ENCODE measurements at places on chromosomes 5 and 9.

GRCh38 chr5:54704825-54705224 is 187.3 kb downstream of the SNX18 start:
- DNase-seq = no peak

GRCh38 chr5:370959-371810 is 49.7 kb downstream of the AHRR start:
- DNase-seq = no peak

- DNase-seq = no peak
Measured at GRCh38 chr9:93436218-93436617, 15.3 kb upstream of the FAM120A start.

- DNase-seq = no peak
Measured at GRCh38 chr9:95937131-95937530, 61.6 kb downstream of the ERCC6L2 start.

DNA sequence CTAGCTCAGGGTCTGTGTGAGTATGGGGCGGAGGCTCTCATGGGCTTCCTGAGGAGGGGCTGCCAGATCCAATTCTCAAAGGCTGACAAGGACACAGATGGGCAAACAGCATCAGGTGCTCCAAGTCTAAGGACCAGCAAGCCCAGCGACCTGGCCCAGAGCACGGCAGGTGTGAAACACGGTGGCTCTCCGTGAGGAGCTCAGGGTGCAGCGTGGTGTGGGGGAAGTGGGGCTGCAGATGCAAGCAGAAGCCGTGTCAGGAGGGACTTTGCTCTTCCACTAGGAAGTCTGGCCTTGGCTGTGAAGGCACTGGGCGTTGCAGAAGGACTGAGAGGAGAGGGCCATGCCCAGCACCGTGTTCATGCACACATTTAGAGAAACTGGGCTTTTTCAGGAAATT is 420.0 kb downstream of the GADD45G start:
- DNase-seq = no peak

DNA sequence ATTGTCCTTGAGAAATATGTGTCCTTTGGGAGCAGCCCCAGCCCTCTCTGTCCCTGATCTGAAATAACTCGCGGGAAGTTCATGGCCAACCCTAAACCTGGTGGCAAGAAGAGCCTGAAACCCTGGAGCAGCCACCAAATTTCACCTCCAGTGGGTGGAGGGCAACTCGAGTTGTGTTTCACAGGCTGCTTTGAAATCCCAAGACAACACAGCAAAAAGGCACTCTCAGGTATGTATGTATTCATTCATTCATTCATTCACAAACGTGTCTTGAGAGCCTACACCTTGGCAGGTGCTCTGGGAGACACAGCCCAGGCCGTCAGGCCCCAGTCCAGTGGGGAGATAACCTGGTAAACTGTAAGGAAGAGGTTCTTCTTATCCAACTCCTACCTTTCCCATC is 35.7 kb upstream of the ALDH1B1 start:
- no peak for DNase-seq

- no peak for DNase-seq
Measured at GRCh38 chr5:18091142-18091541, 456.9 kb downstream of the TAF11L14 start.

DNA sequence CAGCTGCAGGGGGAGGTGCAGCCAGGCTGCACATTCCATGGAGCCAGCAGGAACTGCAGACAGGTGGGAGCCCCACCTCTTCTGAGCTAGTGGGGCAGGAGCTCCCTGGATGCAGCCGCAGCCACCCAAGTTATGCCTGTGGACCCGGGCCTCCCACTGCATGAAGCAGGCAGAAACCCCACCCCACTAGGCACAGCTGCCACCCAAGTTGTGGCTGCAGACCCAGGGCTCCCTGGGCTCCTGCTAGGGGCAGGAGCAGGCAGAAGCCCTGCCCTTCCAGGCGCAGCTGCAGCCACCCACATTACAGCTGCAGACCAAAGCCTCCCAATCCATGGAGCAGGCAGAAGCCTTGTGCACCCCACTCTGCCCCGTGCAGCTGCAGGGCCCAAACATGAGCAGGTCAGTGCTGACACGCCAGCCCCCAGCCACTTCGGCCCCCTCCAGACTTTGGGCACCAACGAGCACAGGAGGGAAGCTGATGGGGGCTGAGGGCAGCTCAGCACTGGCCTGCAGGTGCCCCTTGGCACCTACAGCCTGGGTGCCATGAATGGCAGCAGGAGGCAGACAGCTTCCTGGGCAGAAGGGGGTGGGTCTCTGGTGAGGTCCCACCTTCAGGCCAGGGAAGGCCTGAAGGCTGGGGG is 106.9 kb downstream of the C9orf50 start:
- no peak for DNase-seq

- no peak for DNase-seq
Measured at GRCh38 chr5:153513156-153513555, 22.7 kb downstream of the GRIA1 start.

DNA sequence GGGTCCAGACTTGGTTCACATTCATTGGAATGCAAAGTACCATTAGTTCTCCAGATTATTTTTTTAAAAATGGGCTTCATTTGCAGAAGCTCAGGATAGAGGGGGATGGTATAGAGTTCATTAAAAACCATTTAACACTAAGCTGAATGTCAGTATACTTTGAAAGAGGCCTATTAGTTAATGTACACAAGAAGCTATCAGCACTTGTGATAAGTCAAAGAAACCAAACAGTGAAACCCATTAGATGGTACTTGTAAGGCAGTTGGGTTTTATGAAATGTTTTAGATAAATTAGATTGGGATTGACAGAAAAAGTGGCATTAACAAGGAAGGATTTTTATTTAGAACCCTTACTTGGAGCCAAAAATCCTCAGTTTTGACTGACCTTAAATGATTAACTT is 229.2 kb upstream of the MPDZ start:
- no peak for DNase-seq

DNA sequence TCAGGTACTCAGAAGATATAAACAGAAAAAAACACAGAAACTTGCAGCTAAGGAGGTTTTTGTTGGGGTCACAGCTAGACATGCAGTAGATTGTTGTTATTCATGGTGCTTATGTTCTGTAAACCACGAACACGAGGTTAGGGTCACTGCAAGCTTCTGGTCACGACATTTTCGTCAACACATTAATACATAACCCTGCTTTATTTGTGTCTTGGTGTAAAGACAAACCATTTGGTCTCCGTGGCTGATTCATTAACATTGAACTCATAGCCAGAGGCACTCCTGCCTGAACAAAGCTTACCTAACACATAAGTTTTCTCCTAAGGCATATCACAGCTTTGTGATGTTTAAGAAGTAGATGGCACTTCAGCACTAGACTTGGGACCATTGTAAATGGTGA is 16.9 kb downstream of the TEK start:
- no peak for DNase-seq

DNA sequence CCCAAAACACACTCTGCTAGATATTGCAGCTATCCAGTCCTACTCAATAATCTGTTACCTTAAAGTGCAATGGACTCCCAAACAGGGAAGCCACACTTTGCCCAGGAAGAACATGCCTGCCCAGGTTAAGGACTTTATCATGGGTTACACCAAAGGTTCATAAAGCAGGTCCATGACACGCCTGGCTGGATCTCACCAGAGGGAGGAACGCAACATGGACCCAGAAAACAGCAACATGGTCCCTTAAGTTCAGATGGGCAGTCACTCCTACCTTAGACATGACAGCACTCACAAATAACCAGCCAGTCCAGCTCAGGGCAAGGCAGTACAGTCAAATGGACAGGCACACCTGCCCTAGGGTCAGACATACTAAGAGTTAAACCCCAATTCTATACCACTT is 3.8 kb downstream of the P4HA2 start:
- DNase-seq = no peak

- DNase-seq = no peak
Measured at GRCh38 chr5:129511291-129511690, 51.2 kb downstream of the ADAMTS19 start.

DNA sequence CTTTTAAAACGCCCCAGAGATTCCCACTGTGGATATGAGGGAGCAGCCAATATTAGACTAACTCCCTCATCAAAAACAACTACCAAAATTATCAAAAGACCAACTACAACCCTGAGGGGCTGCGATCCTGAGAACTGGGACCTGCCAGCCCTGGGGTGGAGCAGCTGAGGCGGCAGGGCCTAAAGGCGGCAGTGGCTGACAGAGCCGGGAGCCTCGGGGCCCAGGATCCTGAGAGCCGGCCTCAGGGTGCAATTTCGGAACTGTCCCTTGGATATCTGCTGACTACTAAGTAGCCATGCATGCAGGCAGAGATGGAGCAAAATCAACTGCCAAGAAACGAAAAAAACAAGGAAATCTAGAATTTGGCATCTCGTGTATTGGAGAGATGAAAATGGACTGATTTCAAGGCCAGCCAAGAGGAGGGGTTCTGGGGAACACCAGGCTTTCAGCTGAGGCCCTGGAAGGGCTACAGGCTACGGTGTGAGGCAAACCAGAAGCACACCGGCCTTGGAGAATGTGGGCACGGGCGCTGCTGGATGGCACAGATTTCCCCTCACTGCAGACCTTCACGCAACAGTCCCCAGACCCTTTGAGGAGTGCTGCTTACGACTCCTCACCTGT is 63.6 kb upstream of the UBAC1 start:
- DNase-seq = no peak

GRCh38 chr9:88174324-88174723 is 36.0 kb upstream of the SPATA31C2 start:
- no peak for DNase-seq

- no peak for DNase-seq
Measured at GRCh38 chr9:116992865-116993264, 305.8 kb downstream of the TRIM32 start.

- no peak for DNase-seq
Measured at GRCh38 chr5:34521628-34522290, 134.4 kb upstream of the RAI14 start.

DNA sequence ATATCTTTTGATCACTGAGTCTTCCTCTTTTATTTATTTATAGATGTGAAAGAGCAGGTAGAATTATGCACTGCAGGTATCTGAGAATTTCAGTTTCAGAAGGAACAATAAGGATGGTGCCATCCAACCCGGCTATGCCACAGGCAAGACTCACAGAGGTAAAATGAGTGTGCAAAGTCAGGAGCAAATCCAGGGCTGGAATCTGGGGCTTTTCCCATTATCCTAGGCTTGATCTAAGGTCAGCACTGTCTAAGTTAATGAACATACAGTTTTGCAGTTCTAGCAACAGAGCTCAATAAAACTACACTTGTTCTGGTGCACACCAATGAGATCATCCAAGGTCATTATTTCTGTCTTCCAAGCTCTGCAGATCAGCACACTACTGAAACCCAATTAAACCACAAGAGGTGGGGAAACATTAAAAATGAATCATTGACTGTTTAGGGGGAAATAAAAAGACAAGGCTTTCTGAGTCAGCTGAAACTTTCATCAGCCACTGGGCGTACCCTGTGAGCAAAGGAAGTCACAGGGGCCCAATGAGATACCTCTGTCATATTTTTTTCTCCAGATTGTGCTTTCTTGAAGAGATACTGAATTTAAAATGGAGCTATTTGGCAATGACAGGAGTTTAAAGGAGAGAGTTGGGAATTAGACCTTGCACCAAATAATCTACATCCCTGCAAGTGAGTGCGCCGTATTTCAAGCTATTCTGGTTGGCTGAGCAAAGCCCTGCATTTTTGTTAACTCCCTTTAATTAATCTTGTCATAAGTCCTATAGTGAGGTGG is 662.2 kb upstream of the ZNF608 start:
- no peak for DNase-seq

DNA sequence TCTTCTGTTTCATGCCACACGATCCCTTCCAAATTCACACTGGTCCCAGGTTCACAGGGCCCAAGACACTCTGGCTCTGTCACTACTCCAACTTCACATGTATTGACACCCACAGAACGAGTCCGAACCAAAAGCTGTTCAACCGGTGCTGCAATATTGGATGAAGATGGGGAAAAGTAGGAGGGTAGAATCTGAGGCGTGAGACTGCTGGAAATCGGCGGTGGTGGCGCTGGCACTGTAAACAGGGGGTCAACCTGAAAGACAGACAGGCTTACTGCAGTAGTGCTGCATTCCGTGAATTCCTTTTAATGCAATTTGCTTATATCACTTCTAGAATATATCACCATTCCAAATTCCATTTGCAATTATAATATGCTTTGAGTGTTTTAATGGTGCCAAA is 45.4 kb downstream of the ZNF608 start:
- DNase-seq = no peak

DNA sequence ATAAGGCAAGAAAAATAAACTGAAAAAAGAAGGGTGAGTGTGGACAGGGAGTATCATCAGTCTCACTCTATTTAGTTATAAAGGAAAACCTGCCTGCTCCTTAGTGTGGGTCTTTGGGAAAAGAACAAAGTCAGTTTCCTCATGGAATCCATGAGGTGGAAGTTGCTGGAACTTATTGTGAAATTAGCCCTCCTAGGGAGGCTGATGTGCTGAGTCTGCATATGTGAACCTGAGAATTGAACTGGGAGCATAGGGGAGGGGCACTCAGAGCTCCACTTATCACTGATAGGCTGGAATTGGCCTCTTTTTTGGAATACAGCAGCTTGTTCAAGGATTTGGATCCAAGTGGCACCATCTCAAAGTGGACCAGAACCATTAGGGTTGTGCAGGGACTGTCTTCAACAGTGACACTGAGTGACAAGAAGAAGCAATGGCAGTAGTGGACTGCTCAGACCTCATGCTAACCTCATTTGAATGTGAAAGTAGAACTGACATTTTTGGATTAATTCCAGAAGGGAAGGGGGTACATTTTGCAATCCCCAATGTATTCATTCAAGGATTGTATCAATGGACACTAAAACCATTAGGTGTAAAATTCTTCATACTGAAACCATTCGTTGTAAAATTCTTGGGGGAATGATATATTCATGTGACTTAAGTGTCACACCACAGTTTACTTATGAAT is 103.6 kb upstream of the KLF9 start:
- DNase-seq = no peak

- no peak for DNase-seq
Measured at GRCh38 chr5:415928-416635, 26.9 kb upstream of the EXOC3 start.

GRCh38 chr5:18036531-18036930 is 402.3 kb downstream of the TAF11L14 start:
- DNase-seq = no peak

- no peak for DNase-seq
Measured at GRCh38 chr5:15757619-15758018, 257.6 kb downstream of the FBXL7 start.
